KBM-7 (cell line): ENCODE measurements at places on chromosomes 4 and X.

DNA sequence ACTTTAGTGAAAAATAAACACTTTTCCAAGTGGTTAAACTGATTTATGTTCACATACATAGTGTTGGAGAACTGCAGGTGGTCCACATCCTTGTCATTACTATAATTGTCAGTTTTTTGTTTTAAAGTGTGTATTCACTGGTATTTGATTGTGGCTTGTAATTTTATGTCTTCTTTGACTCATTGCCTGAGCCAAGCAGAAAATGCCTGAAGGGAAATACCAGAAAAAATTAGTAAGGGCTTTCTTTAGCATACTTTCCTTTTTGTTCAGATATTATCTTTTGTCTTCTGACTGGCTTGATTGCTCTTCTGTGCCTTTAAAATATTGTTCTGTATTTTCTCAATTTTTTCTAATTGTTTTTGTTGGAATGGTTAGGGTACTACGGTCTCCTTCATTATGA is 981.3 kb downstream of the C4orf33 start:
- no peak for DNase-seq

- DNase-seq, result peak; percentile 43
Measured at GRCh38 chr4:180028682-180029081, 2214.5 kb upstream of the TENM3 start.

- DNase-seq, result no peak
Measured at GRCh38 chr4:54695788-54696187, 38.0 kb downstream of the KIT start.

DNA sequence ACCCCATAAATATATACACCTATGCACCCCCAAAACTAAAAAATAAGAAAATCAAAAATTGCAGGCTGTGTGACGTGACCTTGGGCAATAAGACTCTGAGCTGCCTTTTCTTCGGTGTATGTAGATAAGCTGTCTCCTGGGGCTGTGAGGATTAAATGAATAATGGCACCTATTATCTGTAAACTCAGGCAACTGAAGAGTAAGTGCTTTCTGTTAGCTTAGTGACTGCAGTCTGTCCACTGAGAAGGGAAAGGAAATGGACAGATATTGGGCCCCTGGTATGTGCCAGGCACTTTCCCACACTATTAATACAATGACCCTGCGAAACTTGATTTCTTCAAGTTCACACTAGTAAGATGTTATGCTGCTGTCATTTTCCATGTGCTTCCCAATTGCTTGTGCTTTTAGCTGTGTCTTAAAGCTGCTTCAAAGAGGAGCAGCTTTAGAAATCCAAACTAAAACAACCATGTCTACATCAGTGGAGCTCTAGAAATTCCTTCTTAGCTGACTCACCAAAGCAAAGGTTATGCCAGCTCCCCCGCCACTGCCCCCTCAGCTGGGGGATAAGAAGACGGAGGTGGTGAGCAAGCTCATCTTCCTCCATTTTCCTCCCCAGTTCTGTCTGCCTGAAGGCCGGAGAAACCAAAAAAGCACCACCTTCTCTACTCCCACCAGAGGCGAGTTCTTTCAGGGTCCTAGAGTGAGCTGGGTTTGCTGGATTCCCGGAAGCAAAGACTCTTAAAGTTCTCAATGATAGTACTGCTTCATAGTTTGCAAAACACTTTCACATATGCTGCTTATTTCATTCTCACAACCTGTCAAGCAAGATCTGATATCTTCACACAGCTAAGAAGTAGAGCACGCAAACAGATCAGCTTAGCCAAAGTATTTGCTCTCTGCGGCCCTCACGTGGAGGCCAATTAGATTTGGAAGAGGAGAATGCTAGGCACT is 8.8 kb upstream of the DGAT2L6 start:
- DNase-seq, result no peak

DNA sequence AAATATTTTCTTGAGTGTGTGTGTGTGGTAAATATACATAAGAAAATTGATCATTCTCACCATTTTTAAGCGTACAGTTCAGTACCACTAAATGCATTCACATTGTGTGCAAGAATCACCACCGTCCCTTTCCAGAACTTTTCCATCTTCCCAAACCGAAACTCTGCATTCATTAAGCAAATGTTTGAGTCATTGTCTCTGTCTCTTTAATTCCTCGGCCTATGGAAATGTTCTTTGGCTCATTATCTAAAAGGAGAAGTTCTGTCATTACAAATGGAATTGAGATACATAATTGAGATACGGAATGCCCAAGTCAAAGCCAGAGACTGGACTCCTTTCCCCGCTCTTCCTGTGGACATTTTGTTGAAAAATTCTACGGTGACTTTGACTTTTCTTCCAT is 168.9 kb downstream of the DCLK2 start:
- DNase-seq, result no peak

DNA sequence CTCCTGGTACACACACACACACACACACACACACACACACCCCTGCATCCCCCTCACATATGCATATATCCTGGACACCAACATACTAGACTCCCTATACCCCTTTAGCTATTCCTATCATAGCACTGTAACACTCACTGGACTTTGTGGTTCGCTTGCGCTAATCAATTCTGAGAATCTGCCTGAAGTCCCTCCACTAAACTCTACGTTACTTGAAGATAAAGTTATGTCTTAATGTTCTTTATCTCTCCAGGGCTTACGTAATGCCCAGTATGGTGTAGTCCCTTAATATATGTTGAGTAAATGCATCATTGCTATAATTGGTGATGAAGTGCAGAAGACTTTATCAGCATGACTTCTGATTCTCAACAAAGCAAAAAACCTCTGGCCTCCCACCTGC is 32.3 kb downstream of the PTCHD1 start:
- DNase-seq, result no peak

GRCh38 chrX:5324546-5324945 is 904.1 kb downstream of the NLGN4X start:
- no peak for DNase-seq

GRCh38 chrX:5771441-5771840 is 457.2 kb downstream of the NLGN4X start:
- no peak for DNase-seq

DNA sequence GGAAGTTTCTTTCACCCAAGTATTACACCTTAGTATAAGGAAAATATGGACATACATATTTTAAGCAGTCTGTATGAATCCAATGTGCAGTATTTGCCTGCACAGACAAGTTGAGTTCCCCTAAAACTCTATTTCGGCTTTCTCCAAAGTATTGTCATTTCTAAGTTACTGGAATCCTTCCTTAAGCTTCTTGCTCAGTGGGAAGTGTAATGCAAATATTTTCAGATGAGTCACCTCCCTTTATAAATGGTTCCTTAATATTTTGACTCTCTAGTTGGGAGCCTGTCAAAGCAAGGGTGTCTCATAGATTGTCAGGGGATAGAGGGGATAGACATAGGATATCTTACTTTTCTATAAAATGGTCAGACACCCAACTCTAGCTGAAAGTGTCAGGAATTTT is 178.6 kb downstream of the NAA11 start:
- no peak for DNase-seq

DNA sequence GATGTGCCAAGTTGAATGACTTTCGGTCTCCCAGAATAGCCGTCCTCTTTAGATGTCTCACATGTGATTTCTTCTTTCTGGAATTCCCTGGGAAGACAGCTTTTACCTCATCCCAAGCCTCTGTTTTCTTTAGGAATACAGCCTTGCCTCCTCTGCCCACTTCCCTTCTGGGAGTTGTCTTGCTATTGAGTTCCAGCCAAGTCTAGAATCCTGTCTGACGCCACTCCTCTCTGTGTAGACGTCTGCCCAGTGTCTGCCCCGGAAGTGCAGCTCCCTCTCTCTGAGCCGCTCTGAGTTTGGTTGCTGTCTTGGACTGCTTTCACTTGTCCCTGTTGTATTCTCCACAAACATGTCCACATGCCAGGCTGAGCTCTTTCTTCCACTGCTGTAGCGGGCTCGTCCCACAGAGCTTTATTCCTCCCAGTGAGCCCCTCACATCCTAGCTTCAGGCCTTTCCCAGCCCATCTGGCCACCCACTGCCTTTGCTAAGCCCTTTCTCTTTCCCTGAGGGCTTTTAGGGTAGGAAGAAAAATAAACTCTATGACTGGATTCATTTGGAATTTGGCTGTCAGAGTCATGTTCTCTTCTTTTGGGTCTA is 9.0 kb upstream of the IGFBP7 start:
- DNase-seq, result no peak

- no peak for DNase-seq
Measured at GRCh38 chr4:101807351-101807750, 16.8 kb downstream of the BANK1 start.

- DNase-seq, result peak; percentile 36
Measured at GRCh38 chrX:135421932-135422809, at the start of gene SMIM10L2A. Gene SMIM10L2A (plus strand): TSS chrX:135421944. CDS start chrX:135422132, 188 bp downstream.

DNA sequence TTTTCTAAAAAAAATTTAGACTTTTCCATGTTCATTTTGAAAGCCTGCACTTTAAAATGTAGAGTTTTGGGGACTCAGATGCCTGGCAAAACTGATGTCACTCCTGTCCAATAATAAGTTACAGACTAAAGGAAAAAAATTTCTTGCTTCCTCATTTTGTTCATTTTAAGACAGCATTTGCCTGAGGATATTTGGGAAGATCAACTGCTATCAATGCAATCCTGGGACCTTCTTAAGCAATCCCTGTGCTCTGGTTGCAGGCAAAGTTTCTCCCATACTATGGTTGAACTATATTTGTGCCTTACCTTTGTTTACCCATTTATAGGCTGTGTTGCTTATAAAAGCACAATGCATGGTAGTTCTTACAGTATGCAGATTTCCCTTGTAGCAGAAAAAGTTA is 280.4 kb downstream of the CFAP47 start:
- no peak for DNase-seq

GRCh38 chr4:151675411-151675971 is 85.3 kb downstream of the GATB start:
- DNase-seq, result no peak

DNA sequence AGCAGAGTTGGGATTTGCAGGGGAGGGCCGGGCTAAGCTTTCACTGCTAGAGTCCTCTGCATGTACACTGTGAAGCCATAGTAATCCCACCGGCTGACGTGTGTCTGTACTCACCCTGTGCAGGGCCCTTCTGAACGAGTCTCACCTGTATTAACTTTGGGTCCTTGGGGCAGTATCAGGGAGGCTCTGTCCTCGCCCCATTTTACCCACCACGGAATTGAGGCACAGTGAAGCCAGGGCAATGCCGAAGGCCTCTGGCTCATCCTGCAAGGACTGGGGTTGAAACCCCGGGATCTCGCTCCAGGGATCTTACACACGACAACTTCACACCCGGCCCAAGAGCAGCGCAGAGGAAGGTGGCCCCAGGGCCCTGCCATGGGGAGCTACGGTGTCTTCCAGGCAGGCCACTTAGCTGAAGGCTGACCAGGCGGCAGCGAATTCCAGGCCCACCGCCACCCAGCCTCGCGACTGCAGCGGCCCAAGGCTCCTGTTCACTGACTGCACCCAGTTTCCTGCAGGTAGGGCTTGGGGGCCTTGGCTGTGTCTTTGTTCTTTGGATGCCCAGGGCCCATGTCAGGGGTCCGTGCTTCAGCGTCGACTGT is 75.5 kb upstream of the ADRA2C start:
- no peak for DNase-seq

- no peak for DNase-seq
Measured at GRCh38 chrX:148573119-148573518, 72.7 kb downstream of the AFF2 start.

- DNase-seq, result no peak
Measured at GRCh38 chr4:64559571-64559970, 150.3 kb upstream of the TECRL start.

DNA sequence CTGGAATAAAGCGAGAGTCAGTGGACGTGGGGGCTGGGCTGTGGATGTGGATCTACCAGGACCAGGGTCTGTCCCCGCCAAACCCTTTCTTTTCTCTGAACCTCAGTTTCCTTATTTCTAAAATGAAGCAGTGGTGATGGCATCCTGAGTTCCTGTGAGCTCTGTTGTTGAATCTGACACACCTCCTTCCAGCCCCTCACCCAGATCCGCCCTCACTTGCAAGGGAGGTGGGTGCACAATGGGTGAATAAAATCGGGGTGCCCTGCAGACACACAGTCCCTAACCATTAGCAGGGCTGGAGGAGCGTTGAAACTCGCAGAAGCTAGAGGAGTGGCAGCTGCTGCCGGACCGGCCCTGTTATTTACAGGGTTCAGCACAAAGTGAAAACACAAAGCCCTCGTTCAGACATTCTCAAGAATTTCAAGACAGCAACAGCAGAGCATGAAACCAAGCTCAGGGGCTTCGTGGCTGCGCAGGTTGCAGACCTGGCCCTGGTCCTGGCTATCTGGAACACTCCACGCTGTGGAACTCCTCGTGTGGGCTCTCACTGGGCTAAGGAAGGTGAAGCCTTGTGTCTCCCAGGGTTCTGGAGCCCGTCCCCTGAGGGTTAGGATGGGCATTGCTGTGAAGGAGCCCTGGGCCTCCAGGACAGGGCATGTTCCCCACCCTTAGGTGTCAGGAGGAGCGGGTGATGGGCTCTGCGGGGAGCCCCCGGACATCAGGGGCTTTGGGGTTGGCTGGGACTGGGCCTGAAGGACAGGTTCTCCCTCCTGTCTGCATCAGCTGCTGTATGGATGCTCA is 42.9 kb downstream of the PSAPL1 start:
- no peak for DNase-seq

DNA sequence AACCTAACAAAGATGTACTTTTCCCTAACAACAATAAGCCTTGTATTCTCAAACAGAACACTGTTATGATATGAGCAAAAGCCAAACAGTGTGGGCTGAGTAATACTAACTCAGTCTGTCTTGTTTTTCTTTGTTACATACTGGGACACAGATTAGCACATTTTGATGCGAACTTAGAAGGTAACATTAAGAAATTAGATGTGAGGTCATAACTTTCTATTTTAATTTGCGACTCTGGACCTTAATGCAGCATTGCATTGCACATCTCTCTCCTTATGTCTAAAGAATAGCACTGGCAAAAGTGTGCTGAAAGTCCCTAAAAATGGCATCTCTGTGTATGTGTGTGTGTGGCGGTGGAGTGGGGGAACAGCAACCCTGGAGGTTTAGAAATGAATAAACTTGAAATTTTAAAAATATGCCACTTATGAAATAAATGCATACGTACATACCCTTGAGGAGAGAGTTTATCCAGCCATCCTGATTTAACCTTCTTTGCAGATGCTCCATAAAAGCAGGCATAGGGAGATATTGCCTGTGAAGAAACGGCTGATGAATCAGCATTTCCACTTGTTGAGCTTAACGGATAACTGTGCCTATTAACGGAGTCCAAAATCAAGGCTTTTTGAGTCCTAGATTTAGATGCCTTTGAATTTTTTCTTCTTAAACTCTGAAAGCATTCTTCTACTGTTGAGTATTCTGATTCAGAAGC is 34.2 kb downstream of the ARAP2 start:
- DNase-seq, result no peak

GRCh38 chr4:95217197-95217596 is 331.6 kb downstream of the UNC5C start:
- DNase-seq, result no peak

DNA sequence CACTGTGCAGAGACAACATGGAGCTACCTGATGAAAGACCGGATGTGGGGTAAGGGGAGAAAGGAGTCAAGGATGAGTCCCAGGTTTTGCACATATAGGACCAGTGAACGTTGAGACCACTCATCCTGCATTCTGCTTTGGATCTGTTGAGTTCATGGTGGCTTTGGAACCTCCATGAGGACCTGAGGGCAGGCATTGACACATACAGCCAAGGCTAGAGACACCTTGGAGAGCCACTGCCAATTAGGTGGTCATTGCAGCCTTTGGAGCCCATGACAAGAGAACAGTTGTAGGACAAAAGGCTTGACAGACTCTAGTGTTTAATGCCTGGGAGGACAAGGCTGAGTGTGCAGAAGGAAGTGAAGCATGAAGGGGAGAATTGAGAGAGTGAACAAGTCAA is 87.9 kb downstream of the STK32B start:
- no peak for DNase-seq
